WTC11 (cell line): ENCODE measurements at places on chromosomes 3 and 15. TPM values are rescaled to one million over a fixed set of nuclear protein-coding genes. Genes with fewer than 3 reads are reported as not detected.

Gene IL16
- 0.41 to 0.61 TPM (median 0.46 TPM) in 3 replicates for total RNA-seq

GRCh38 chr15:72168131-72168807 lies 29.3 kb downstream of the GRAMD2A start:
- DNase-seq = no peak

GRCh38 chr3:51637144-51637940 lies 33.7 kb upstream of the TEX264 start:
- no peak for DNase-seq

DNA sequence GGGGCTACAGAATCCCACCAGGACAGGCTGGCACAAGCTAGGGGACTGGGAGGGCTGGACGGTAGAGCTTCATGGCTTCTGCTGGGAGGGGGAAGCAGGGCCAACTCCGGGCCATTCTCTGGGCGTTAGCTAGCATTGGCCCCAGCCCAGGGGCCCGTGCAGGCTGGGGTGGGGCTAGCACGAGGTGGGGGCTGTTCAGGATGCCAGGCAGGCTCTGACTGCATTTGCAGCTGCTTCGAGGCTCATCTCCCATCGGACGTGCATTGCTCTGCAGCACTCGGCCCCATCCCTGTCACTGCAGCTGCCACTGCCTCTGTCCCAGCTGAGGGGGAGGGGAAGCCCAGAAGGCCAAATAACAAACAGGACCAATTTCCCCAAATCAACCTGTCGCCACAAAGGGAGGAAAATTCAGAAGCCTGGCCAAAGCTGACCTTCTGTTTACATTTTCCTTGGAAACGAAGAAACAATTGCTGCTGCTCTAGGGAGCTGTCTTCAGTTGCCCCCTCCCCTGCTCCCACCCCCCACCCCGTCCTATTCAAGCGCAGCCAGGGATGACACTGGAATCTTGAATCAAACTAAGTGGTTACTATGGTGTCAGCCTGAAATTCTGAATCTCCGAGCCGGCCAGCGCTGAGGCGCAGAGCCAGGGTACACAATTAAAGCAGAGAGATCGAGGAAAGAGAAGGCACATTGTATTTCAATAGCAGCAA lies 138.8 kb upstream of the PRR20G start:
- DNase-seq = no peak

GRCh38 chr3:127208483-127209100 lies 15.7 kb downstream of the PRR23E start:
- DNase-seq = no peak

- DNase-seq = no peak
Measured at GRCh38 chr15:91965501-91966193, 112.1 kb downstream of the SLCO3A1 start.
